Aortic smooth muscle cell (primary cell): ENCODE measurements at places on chromosomes 3 and 15. TPM values are rescaled to one million over a fixed set of nuclear protein-coding genes. Genes with fewer than 3 reads are reported as not detected.

Gene CCR1
- total RNA-seq = under 0.01 and 0.13 TPM in 2 replicates

Gene TUSC7
- not detected in 2 replicates for total RNA-seq

Gene LINGO1
- total RNA-seq = under 0.01 TPM in 2 replicates

Gene TYRO3
- 8.1 and 9.8 TPM in 2 replicates for total RNA-seq

Gene CPN2
- not detected in 2 replicates for total RNA-seq

Gene TGM5
- not detected in 2 replicates for total RNA-seq

Gene ACKR2
- 0.06 and 0.26 TPM in 2 replicates for total RNA-seq

Gene ACVR2B
- total RNA-seq = 1.6 and 2.4 TPM in 2 replicates

Gene RAF1
- total RNA-seq = 116 and 118 TPM in 2 replicates

Gene CHRNA3
- 0.13 TPM in 1 of 2 replicates, not detected in the other for total RNA-seq

Gene FEZF2
- not detected in 2 replicates for total RNA-seq

Gene PLSCR2
- total RNA-seq = 0.40 TPM in 1 of 2 replicates, not detected in the other

Gene ASB14
- total RNA-seq = under 0.01 TPM in 1 of 2 replicates, not detected in the other

Gene CHRNA7
- total RNA-seq = 1.4 and 5.3 TPM in 2 replicates

Gene CEP70
- total RNA-seq = 19.6 and 20.0 TPM in 2 replicates

Gene ST6GAL1
- 12.2 and 23.8 TPM in 2 replicates for total RNA-seq

Gene DPH3
- 16.7 and 19.7 TPM in 2 replicates for total RNA-seq

Gene PPP1R14D
- not detected in 2 replicates for total RNA-seq

Gene IFT57
- 69.9 and 91.3 TPM in 2 replicates for total RNA-seq

Gene DMXL2
- 18.0 and 18.9 TPM in 2 replicates for total RNA-seq

Gene C3orf70
- 0.99 and 2.0 TPM in 2 replicates for total RNA-seq

Gene GOLIM4
- 203 and 243 TPM in 2 replicates for total RNA-seq

Gene PRR20G
- not detected in 2 replicates for total RNA-seq

Gene DOCK3
- total RNA-seq = 0.25 and 0.53 TPM in 2 replicates

Gene PPARG
- 8.1 and 14.3 TPM in 2 replicates for total RNA-seq

Gene HES1
- 7.0 and 15.7 TPM in 2 replicates for total RNA-seq

Gene ZNF80
- 0.06 TPM in 1 of 2 replicates, not detected in the other for total RNA-seq

Gene ANKUB1
- not detected in 2 replicates for total RNA-seq

Gene ALS2CL
- total RNA-seq = 1.7 and 3.2 TPM in 2 replicates

Gene ANKRD63
- not detected in 2 replicates for total RNA-seq

Gene SEMA6D
- 7.1 and 8.1 TPM in 2 replicates for total RNA-seq

Gene TMCO5A
- total RNA-seq = not detected in 2 replicates

Gene GATM
- 0.37 and 0.40 TPM in 2 replicates for total RNA-seq

Gene LRRK1
- total RNA-seq = 8.5 and 10.9 TPM in 2 replicates
